Activated gamma-delta T cell treated with Interleukin-2 at 50 U/mL for 16 hours (primary cell): ENCODE measurements at places on chromosomes 3 and 15.
A peak's percentile ranks its signal among the peaks of the same experiment; 100 is the strongest.

DNA sequence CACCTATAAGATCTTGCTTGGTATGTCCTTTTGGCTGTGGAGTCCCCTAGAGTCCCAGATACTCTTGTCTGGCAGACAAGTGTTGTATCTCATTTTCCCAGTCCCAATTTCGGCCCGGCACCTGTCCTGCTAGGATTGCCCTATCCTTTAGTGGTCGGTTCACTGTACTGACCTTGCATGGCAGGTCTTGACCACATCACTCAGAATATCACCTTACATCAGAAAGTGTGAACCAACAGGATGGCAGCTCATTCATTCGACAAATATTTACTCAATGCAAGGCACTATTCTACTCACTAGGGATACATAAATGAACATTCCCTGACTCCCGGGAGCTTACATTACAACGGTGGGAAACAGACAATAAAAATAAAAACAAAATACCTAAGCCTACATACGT, 5.7 kb upstream of the CCDC80 start:
- DNase-seq = no peak

- no peak for DNase-seq
These were observed 46.7 kb downstream of the MCF2L2 start for GRCh38 chr3:183381673-183382072.

- no peak for DNase-seq
These were observed 53.4 kb upstream of the PRICKLE2 start for GRCh38 chr3:64278625-64279024.

DNA sequence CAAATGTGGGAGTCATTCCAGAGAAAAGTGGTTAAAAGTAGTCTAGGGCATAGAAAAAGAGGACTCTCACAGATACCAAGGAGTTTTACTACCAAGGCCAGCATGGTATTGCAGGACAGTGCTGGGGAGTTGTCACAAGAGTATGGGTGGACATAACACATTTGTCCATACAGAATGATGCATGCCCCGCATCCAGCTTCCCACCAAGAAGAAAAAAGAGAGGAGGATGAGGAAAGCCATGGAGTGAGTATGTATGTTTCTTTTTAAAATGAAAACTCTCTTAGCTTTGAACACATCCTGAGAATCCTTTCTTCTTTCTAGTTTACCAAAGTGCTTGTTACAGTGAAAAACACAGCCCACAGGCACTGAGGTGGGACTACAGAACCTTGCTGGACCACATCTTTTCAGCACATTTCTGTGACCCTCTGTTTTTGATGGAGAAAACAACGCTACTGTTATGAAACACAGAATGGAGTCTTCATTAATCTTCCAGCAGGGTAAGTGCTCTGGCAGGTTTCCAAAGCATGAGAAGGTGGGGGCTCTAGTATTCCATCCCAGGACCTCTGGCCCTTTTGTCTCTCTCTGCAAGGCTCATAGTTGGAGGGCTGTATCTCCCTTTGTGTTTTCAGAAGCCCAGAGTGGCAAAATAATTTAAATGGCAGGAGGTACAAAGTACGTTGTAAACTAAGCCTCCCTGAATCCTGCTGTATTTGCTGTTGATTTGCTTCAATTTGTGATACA, 12.7 kb downstream of the NR2E3 start:
- DNase-seq = no peak

GRCh38 chr3:145175626-145176025, 985.4 kb downstream of the PLOD2 start:
- no peak for DNase-seq

- no peak for DNase-seq
These were observed 132.7 kb upstream of the TPRG1 start for GRCh38 chr3:189038773-189039745.

DNA sequence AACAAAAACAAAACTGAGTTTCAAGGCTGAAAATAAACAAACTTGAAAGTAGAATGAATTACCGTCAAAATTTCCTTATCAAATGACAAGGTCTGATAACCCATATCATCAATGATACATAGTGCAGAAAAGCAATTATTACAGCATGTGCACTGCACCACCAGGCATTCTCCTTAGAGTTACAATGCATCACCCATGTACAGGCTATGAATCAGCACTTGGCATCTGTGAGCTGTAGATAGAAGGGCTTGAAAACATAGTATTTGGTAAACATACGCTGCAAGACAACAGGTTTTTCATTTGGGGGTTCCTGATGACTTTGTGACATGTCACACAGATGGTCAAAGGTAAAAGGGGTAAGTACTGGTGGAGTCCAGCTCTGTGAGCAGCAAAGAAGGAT, 265.1 kb downstream of the CTNNB1 start:
- no peak for DNase-seq

DNA sequence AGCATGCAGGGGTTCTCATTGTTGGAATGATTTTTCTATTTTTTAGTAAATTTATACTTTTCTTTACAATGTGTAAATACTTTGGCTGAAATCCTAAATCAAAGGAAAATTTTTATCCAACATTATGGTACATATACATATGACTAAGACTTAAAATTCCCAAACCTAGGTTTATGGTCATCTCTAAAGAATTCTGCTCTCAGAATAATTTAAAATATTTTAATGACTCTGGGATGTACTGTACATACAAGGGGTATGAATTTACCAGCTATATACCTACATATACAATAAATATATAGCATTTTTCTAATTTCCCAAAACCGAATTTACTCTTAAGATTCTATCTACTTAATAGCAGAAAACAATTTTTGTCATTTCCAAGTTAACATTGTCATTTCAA, 137.9 kb upstream of the POU1F1 start:
- no peak for DNase-seq

- no peak for DNase-seq
These were observed 66.9 kb downstream of the FNDC3B start for GRCh38 chr3:172106037-172106954.

GRCh38 chr3:11084677-11085076, 69.6 kb upstream of the HRH1 start:
- DNase-seq = no peak

GRCh38 chr3:147007736-147008245, 398.6 kb downstream of the ZIC4 start:
- no peak for DNase-seq

DNA sequence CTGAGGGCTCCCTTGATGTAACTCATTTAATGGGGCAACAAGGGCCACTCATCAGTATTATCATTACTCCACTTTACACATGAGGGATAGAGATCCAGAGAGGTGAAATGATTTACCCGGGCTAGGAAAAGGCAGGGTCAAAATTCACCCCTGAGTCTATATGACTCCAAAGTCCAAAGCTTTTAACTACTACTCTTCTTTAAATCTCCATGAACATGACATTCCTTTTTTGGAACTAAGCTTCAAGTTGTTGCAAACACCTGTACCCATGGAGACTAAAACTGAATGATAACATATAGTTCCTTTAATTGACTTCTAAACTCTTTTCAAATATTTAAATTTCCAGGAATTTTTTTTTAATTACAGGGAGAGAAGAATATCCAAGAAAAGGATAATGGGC, 292.9 kb upstream of the GADL1 start:
- DNase-seq = no peak

- no peak for DNase-seq
These were observed 69.4 kb downstream of the B3GALNT1 start for GRCh38 chr3:161035711-161036110.

DNA sequence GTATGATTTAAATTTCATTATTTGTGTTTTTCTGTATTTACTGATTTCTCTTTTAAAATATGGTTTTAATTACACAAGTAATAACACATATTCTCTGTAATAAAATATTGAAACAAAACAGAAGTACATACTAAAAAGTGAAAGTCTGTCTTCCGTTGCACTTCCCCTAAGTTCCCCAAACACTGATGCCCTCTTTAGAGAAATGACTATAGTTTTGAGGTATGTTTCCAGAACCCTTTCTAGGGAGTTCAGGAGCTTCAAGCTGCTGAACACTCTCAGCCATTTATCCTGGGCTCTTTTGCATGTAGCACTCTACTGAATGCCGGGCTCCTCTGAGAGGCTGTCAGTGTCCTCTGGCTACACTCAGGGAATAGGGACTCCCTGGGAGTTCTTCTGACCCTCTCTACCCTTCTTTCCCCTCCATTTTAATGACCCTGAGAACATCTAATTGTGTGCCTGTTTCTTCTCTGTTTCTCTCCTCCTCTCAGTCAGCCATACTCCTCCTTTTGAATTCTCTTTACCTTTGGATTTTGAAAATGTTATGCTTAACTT, 60.4 kb upstream of the KCNAB1 start:
- no peak for DNase-seq

DNA sequence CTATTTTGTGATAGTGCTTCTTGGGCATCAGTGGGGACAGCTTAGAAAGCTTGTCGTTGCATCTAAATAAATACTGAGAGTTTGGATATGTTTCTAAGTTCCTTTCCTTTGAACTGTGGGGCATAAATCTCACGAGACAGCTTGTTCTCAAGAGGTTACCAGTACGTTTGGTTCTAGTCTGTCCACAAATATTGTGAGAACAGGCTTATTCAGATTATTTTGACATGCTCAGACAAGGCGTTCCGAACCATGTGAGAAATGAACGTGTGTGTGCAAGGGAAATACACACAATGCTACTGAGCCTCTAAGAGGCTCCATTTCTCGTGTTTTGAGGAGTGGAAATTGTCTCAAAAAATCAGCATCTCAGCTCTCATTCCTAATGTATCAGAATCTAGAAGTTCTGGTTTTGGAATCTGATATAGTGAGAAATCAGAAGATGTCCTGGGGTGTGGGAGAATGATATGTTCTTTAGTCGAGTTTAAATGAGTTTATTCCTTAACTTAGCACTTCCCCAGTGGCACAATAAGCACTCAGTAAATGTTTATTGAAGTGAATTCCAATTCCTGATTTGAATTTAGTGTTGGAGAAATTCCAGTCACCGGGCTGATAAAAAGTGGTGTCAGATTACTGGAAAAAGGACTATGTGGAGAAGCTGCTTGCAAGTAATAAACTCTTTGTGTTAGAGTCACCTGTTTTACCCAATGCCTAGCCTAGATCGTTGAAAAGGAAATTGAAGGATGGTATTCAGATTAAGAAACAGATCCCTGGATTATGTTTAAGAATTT, 481.5 kb downstream of the LPP start:
- no peak for DNase-seq

DNA sequence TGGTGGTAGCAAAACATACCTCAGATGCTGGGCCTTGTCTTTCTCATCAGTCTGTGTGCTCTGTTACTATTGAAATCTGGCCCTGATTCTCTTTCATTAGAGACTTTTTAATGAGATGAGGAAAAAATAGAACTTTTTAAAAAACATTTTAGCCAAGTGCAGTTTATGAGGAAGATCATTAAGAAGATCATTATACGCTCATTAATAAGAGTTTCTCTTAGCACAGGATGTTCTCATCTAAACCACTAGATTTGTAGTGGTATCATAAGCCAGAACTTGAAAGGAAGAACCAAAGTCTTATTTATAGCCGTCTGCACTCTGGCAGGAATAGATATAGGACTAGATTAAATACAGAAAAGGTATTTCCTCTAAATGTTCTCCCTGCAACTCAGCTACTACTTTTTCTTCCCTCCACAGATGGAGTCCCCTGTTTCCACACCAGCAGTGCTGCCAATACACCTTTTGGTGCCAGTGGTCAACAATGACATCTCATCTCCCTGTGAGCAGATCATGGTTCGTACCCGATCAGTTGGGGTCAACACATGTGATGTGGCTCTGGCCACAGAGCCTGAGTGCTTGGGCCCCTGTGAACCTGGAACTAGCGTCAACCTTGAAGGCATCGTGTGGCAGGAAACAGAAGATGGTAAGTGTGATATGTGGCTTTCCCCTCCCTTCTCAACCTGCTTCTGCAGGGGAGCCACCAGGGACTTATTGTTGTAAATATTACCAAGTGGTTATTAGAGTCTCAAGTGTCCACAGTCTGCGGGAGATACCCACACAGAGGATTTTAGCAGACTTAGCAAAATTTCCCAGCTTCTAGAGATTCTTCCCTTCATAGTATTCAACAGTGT, 152.8 kb downstream of the RBPMS2 start:
- peak; percentile 48 for DNase-seq

GRCh38 chr3:25910997-25911396, 121.1 kb downstream of the OXSM start:
- DNase-seq = peak; percentile 41

DNA sequence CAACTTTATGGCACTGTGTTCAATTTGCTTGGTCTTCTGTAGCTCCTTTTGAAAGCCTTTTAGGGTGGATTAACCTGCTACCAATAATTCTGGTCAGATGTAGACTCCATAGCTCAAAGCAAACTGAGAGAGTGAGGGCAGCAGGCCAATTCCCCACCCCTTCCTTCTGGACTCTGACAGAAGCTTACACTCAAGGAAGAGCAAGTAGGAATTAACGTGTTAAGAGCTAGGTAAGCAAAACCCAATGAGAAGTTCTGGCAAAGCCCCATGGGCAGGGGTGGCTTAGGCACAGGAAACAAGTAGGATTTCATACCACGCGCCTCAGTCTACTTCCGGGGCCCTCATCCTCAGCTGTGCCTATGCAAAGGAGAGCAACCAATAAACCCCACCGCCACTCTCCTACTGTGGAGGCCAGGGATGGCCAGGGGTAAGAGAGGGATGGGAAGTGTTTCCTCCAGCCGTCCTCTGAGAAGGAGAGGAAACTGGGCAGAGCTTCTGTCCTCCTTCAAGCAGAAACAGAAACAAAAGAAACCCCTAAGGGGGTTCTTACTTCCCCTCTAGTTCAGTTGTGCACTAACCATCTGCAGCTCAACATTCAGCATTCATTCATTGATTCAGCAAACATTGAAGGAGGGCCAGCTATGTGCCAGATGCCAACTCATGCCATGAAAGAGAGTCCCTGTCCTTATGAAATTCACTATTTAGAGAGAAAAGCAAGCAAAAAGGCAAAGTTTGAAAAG, 12.6 kb downstream of the CCR5 start:
- no peak for DNase-seq

DNA sequence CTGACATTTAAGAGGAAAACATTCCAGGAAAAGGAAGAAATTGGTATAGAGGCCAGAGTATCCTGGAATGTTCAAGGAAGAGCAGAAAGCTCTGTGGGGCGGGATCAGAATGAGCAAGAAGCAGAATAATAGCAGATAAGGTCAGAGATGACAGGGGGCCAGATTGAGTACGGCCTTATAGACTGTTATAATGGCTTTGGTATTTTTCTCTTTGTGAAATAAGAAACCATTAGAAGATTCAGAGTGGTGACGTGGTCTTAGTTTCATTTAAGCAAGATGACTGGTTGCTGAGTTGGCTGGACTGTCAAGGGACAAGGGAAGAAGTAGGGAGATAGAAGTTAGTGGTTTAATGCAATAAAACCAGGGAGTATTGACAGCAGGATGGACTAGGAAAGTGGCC, 218.3 kb upstream of the SOX2 start:
- no peak for DNase-seq

GRCh38 chr15:101188637-101189408, 63.0 kb downstream of the CHSY1 start:
- DNase-seq = no peak

DNA sequence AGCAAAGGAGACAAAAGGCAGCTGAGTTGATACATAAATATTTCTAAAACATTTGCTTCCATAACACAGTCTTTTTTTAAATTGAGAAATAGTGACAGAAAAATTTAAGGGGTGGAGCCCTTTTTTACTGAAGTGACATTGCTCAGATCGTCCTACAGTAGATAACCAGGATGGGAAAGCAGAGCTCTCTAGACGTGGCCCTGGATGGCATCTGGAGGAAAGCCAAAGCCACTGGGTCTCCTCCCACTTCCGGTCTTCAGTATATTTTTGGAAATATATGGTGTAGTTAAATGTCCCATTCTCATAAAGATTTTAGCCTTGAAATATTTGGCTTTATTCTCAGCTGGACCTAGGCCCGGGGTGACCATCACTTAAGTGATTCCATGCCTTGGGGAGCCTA, 326.1 kb downstream of the ZNF621 start:
- no peak for DNase-seq

GRCh38 chr3:146781606-146782005, 176.5 kb upstream of the PLSCR5 start:
- no peak for DNase-seq

- DNase-seq = no peak
These were observed 29.0 kb upstream of the TIMP4 start for GRCh38 chr3:12187448-12188327.
